Mesothelial cell of epicardium (in vitro differentiated cells): ENCODE measurements at places on chromosomes 7 and 10.

GRCh38 chr7:41520445-41520844 lies 182.4 kb downstream of the INHBA start:
- H3K4me3 ChIP-seq, result no peak overlapping the region
- peaks cover 15% of the 10 kb centered on the region for H3K36me3 ChIP-seq
- H3K4me1 ChIP-seq, result no peaks in the 10 kb centered on the region
- H3K27ac ChIP-seq, result no peak overlapping the region

DNA sequence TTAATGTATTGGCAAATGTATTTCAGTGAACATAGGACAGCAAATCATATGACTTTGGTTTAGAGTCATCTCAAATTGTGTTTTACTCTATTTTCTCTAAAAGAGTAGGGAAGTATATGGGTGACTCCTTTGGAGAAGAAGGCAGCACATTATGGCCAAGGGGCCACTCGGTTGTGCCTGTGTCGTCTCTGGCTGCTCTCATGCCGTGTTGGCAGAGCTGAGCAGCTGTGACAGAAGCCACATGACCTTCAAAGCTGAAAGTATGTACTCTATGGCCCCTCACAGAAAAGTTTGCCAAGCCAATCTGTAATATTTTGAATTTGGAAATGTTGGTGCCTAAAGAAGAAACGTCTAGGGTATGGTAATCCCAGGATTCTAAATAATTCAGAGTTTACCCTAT lies 47.5 kb downstream of the TASOR2 start:
- no peaks in the 10 kb centered on the region for H3K27me3 ChIP-seq
- H3K36me3 ChIP-seq, result peaks cover 18% of the 10 kb centered on the region
- no peak overlapping the region for H3K27ac ChIP-seq
- H3K4me1 ChIP-seq, result no peaks in the 10 kb centered on the region
- no peak overlapping the region for H3K4me3 ChIP-seq

GRCh38 chr7:150945853-150946420 lies 32.2 kb downstream of the KCNH2 start:
- H3K27me3 ChIP-seq, result peaks cover 3% of the 10 kb centered on the region
- peak overlapping the region; percentile 81 for H3K27ac ChIP-seq
- no peak overlapping the region for H3K4me3 ChIP-seq
- no peaks in the 10 kb centered on the region for H3K36me3 ChIP-seq

- H3K36me3 ChIP-seq, result peaks cover 7% of the 10 kb centered on the region
- H3K4me1 ChIP-seq, result peaks cover 5% of the 10 kb centered on the region
- DNase-seq, result no peak
Measured at GRCh38 chr7:155192961-155193640, 104.6 kb upstream of the INSIG1 start.

DNA sequence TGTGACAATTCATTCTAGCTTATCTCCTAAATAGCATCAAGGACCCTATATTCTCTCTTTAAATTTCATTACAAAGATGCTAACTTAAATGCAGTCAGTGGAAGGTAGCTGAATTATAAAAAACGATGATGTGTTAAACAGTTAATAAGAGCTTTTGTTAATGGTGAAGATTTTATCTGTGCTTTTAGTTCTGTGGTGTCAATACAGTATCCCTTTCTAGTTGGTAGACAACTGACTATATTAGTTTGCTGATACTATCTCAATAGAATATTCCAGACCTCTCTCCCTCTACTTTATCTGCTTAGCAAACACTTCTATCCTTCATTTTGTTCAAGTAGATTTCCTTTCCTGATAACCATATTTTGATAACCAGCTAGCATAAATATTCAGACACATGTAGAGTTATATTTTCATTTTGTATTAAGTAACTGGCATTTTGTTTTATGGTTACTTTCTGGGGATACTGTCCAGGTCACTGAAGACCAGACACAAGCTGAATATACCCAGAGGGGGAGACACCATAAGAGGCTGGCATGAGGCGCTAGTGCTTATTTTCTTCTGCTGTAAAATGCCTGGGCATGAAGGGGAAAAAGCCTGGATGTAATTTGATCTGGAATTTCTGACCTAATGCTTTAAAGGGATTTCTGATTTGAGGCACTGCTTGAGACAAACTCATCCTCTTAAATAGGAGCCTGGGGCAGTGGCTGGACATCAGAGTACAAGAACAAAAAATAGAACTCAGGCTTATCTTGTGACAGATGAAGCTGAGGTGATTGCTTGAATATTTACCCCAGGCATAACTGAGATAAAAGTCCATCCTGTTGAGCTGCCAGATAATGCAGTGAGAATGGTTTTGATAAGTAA lies 197.5 kb downstream of the MALRD1 start:
- H3K36me3 ChIP-seq, result peaks cover 2% of the 10 kb centered on the region
- peak overlapping the region; percentile 7 for H3K27ac ChIP-seq
- DNase-seq, result no peak
- H3K4me3 ChIP-seq, result no peak overlapping the region
- H3K4me1 ChIP-seq, result peaks cover 25% of the 10 kb centered on the region

DNA sequence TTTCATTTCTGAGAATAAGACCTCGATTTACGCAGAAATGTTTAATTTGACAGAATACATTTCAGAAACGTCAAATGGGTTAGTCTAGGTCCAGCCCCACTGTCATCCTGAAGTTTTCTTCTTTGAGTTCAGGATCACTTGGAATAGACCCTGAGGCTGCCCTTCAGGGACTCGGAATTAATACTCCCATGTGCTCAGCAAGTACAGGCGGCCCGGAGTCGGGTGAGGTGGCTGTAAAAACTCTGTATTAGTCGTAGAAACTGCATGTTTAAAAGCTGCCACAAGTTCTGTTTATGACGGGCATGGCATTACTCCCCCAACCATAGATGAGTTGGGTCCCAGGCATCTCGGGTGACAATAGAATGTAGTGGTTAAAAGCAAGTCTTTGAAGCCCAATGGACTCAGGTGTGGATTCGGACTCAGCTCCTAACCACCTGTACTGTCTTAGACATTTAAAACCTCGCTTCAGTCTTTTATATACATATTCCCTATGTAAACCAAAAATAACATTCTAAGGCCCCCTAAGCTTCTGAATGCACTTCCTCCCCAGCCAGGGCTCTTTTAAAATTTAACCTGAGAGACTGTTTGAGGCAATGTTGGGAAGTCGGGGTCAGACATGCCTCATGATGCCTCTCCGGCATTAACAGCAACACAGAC lies 216.3 kb downstream of the ADARB2 start:
- no peak for DNase-seq
- H3K36me3 ChIP-seq, result no peaks in the 10 kb centered on the region
- H3K4me3 ChIP-seq, result no peak overlapping the region
- no peak overlapping the region for H3K27ac ChIP-seq

DNA sequence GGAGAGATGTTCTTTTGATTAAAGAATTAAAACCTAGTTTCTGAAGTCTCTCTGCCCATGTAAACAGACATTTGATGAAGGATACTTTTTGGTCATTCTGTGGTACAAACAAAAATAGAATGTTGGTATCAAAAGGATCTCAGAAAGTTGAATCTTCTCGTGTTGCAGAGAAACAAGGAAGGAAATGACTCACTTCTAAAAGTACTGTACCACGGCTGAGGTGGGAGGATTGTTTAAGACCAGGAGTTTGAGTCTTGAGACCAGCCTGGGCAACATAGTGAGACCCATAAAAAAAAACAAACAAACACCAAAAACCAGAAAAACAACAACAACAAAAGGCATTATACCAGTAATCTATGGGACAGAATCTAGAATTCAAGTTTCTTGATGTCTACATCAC lies 69.7 kb downstream of the PRSS58 start:
- no peak overlapping the region for H3K27ac ChIP-seq
- H3K36me3 ChIP-seq, result no peaks in the 10 kb centered on the region
- no peak overlapping the region for H3K4me3 ChIP-seq
- DNase-seq, result no peak

- no peaks in the 10 kb centered on the region for H3K27me3 ChIP-seq
- H3K36me3 ChIP-seq, result no peaks in the 10 kb centered on the region
- H3K4me1 ChIP-seq, result peaks cover 30% of the 10 kb centered on the region
- no peak for DNase-seq
Measured at GRCh38 chr10:36446881-36447280, 678.5 kb upstream of the ANKRD30A start.

GRCh38 chr10:60870416-60870728 lies 73.6 kb downstream of the RHOBTB1 start:
- peaks cover 34% of the 10 kb centered on the region for H3K36me3 ChIP-seq
- peaks cover 45% of the 10 kb centered on the region for H3K4me1 ChIP-seq
- H3K27ac ChIP-seq, result peak overlapping the region; percentile 96
- H3K4me3 ChIP-seq, result no peak overlapping the region

DNA sequence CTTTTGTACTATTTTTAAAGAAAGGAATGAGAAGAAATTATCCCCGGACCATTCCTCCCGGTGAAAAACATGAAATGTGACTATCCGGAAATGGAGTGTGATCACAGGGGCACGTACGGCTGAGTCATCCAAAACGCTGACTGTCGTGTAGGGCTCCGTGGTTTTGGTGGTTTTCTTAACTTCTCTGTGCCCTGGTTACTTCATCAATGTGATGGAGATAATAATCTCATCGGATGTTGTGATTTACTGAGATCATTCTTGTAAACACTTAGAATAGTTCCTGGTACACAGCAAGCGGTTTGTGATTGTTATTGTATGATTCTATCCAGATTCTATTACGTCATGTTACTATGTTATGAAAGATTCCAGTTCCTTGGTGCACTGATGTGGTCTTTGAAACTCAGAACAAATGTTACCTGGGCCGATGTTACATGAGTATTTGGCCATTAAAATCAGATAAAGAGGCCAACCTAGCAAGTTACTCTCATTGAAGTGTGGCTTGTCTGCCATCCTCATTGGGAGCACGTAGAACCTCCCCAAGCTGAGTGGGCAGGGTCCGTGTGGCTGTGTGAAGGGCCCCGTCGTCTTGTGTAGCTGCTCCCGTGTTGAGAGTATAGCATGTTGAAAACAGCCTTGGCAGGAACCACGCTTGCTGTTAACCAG lies 99.5 kb downstream of the CAMK1D start:
- no peak for DNase-seq
- no peak overlapping the region for H3K27ac ChIP-seq
- peaks cover 2% of the 10 kb centered on the region for H3K27me3 ChIP-seq
- H3K36me3 ChIP-seq, result no peaks in the 10 kb centered on the region
- H3K4me1 ChIP-seq, result peaks cover 18% of the 10 kb centered on the region
- H3K4me3 ChIP-seq, result no peak overlapping the region

DNA sequence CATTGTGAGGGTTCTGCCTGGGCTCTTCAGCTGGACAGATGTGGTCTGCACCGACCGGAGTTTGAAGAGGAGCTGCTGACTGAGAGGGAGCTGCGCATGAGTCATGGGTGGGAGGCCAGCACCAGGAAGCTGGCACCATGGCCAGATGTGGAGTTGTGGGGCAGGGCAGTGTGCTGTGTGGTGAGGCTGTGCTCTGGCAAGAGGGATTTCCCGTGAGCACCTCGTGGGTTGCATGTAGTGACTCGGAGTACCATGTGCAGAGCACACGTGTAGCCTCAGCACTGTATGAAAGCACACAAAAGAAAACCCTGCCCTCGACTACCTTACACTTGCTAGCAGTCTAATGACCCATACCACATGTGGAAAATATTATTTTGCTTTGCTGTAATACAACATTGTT lies 103.4 kb downstream of the WNT2 start:
- no peak overlapping the region for H3K4me3 ChIP-seq
- peaks cover 50% of the 10 kb centered on the region for H3K4me1 ChIP-seq
- H3K27me3 ChIP-seq, result no peaks in the 10 kb centered on the region
- DNase-seq, result no peak

DNA sequence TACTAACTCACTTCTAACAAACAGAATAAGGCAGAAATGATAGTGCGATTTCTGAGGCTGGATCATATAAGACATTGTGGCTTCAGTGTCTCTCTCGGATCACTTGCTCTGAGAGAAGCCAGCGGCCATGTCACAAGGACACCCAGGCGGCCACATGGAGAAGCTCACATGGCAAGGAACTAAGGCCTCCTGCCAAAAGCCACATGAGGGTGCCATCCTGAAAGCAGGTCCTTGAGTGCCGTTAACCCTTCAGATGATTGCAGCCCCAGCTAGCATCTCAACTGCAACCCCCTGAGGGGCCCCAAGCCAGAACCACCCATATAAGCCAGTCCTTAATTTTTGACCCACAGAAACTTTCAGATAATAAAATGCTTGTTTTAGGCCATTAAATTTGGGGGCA lies 6.9 kb upstream of the VDAC2 start:
- no peak overlapping the region for H3K27ac ChIP-seq
- DNase-seq, result no peak
- peaks cover 10% of the 10 kb centered on the region for H3K4me1 ChIP-seq
- no peaks in the 10 kb centered on the region for H3K27me3 ChIP-seq
- peaks cover 4% of the 10 kb centered on the region for H3K36me3 ChIP-seq
